ENCODE measurements at places on chromosomes 12 and 14.

DNA sequence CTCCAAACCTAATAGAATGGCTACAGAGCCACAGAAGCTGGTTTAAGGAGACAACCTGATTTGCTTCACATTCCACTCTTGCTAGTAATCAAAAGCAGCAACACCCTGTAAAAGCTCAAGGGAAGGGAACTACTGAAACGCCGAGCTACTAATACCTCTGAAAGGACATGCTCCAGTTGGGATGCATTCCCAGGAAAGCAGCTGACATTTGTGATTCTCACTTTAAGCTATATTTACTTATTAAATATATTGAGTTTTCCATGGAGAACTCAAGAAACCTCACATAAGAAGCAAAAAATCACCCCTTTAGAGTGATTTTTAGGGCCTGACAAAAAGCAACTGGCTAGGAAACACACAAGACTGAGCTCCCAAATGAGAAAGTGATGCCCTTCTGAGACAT, 1073.0 kb upstream of the FLRT2 start:
- DNase-seq = no peak

DNA sequence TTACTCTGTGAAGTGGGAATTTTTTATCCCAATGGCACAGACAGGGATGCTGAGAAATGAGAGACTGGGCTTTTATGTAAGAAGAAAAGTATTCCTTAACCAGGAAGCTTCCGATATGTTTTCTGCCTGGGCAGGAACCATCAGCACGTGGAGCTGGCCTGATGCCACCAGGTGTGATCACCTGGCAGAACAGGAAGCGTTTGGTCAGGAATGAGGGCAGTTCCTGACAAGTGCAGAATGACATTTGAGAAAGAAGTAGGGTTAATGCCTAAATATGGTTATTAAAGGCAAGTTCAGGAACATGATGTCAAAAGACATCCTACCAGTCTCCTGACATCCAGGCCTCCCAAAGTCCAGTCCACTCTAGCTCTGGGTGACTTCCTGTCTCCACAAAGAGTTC, 210.3 kb downstream of the NUAK1 start:
- DNase-seq = no peak

DNA sequence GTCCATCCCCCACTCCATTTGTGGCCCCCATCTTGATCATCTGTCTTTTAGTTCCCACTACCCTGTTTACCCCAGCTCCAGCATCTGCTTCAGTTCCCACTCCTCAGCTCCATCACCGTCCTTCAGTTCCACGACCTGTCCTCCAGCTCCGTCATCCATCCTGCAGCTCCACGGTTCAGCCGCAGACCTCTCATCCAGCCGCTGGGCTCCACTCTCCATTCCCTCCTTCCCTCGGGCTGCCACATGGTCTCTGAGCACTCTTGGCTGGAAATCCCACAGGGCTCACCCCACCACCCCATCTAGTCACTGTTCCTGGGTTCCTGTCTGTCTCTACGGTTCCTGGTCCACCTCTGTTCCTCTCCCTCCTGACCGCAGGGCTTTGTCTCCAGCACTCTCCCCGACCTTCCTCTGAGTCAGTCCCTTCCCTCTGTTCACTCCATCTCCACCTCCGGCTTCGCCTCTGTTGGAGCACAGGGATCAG, 3.3 kb upstream of the P3H3 start:
- DNase-seq = no peak

- DNase-seq = no peak
These were observed 95.3 kb upstream of the MED13L start for GRCh38 chr12:116372815-116373214.

DNA sequence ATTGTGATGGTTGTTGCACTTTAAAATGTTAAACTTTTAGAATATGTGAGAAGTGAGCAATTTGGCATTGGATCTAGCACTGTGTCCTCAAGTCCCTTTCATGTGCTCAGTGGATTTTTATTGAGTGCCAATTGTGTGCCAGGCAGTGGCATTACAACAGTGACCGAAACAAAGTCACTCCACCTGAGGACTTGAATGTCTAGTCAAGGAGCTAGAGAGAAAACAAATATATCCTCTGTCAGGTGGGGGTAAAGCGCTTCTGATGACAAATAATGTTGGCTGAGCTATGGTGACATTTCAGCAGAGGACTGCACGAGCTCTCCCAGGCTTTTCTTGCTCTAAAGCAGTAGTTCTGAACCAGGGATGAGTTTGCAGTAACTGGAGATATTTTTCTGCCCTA, 240.4 kb downstream of the RGS6 start:
- no peak for DNase-seq

DNA sequence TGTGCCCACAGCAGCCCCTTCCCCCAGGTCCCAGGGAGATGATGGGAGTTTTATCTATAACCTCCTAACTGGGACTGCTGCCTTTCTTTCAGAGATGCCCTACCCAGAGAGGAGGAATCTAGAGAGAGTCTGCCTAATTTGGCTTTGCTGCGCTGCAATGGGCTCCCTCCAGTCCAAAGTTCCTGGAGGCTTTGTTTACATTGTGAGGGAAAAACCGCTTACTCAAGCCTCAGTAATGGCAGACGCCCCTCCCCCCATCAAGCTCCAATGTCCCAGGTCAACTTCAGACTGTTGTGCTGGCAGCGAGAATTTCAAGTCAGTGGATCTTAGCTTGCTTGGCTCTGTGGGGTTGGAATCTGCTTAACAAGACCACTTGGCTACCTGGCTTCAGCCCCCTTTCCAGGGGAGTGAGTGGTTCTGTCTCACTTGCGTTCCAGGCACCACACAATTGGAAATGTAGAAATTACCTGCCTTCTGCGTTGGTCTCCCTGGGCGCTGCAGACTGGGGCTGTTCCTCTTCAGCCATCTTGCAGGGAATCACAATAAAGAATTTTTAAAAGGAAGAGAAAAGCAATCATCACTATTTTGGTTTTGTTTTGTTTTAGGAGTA, 262.5 kb downstream of the FOXG1 start:
- no peak for DNase-seq

DNA sequence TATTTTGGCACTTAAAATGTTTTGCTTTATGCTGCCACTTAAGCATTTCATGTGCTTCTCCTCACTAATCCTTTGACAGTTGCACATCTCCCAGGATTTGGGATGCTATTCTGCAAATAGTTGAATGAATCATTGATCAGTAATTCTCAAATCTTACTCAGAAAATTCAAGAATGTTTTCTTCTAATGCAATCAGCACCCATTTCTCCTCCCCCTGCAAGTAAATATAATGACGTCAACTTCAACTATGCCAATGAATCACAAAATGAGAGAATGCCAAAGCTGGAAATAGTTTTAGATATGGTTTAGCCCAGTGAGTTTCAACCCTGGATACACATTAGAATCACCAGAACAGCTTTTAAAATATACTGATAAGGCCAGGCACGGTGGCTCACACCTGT, 2.1 kb upstream of the BLOC1S1 start:
- DNase-seq = no peak

DNA sequence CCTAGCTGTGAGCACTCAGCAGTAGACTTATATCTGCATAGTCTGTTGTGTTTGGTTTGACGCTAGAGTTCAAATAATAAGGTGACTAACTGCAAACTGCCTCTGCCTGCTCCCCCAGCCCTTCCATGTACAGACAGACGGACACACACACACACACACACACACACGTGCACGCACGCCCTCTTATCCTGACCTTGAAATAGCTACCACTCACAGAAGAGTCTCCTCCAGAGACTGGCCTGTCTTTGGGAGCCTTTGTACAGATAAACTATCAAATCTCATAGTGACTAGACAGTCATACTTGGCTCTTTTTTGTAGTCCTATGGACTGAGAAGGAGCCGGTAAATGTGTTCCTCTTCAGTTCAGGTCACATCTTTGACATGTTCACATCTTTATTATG, 158.4 kb downstream of the FBXL14 start:
- DNase-seq = no peak

DNA sequence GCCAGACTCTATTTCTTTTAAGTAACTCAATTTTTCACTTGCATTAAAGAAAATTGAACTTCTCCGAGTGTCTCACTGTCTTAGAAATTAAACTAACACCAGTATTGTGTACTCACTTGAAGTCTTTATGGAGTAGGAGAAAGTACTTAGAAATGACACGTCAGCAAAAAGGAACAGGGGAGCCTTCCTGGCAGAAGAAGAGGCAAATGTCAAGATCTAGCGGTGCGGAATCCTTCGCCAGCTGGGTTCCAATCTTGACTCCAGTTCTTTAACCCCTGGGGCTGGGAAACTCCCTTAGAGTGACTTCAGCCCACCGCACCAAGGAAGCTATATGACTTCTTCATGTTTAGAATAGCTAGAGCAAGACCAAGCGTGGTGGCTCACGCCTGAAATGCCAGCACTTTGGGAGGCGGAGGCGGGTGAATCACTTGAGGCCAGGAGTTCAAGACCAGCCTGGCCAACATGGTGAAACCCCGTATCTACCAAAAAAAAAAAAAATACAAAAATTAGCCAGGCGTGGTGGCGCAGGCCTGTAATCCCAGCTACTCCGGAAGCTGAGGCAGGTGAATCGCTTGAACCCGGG, 34.4 kb downstream of the WBP11 start:
- DNase-seq = no peak

GRCh38 chr12:122987086-122987951, 6.8 kb downstream of the ARL6IP4 start:
- DNase-seq = no peak

- DNase-seq = no peak
These were observed 34.1 kb upstream of the ERGIC2 start for GRCh38 chr12:29415111-29415510.

DNA sequence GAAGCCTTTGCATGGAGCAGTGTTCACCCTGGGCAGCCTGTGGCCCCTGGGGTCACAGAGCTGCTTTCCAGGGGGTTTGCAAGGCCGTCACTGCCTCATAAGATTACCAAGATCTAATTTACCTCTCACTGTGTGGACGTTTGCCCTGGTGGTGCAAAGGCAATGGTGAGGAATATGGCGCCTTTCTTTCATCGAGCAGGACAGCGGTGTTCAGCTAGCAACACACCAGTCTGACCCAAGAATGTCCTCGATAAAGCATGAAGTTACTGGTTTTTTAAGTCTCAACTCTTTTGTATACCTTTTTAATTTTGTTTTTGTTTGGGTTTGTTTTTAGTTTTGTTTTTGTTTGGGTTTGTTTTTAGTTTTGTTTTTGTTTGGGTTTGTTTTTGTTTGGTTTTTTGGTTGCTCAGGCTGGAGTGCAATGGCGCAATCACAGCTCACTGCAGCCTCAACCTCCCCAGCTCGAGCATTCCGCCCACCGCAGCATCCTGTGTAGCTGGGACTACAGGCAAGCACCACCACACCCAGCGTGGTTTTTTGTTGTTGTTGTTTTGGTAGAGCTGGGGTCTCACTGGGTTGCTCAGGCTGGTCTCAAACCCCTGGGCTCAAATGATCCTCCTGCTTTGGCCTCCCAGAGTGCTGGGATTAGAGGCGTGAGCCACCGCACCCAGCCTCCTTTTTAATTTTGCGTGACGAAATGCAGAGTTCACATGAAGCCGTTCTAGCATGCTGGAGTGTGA, 57.9 kb downstream of the PPP2R5C start:
- no peak for DNase-seq

- DNase-seq = no peak
These were observed 12.7 kb downstream of the HIP1R start for GRCh38 chr12:122847921-122848421.

DNA sequence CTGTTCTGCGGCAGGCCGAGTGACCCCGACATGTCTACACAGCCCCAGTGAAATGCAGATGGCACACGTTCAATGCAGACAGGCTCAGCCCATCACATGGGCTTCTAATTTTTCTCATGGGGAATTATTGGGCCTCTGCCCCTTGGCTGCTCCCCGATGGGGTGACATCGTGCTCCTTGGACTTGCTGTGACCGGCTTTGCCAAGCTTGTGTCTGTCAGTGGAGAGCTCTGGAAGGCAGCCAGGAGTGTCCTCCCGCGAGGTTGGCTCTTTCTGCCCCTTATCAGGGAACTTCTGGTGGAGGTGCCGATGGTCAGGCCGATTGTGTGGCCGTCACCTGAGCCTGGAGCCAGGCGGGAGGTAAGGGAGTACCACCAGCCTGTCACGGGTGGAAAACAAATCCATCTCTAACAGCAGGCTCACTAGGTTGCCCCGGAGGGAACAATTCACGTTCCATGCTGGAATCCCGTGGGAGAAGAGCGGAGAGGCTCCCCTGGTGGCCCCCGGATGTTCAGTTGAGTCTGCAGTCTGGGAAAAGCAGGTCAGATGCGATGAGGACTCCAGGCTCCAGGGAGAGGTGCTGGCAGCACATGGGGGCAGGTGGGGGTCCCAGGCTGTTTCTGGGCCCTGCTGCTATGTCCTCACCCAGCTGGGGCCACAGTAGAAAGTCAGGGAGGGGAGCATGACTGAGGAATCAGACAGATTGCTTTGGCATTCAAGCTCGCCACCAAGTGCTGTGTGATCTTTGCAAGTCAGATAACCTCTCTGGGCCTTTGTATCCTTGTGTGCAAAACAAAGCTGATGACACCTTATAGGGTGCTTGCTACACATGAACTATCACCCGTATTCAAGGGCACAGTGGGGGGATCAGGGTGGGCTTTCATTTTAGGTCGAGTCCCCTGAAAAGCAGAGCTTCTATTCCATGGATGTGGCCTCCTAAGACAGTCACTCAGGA, 43.2 kb upstream of the EML1 start:
- DNase-seq = no peak

- no peak for DNase-seq
These were observed 15.6 kb upstream of the TXNRD1 start for GRCh38 chr12:104199964-104200363.

GRCh38 chr14:104158827-104159798, 20.7 kb downstream of the KIF26A start:
- DNase-seq = no peak

DNA sequence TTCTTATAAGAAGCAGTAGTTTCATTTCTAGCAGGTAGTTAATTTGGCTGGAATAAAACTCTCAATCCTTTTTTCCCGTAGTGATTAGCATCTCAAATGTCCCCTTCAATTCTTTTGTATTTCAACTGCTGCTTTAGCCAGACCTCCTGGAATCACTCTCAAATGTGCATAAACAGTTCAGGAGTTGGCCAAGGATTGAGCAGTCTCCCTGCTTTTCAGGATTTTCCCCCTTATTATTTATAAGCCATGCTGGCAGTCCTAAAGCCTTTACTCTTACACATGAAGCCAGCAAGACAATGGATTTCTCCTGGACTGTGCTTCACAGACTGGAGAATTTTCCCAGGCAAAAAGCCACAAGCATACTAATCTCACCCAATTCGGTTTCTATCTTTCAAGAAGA, 950.1 kb downstream of the VRK1 start:
- DNase-seq = no peak

- DNase-seq = no peak
These were observed 155.7 kb upstream of the LRIG3 start for GRCh38 chr12:59075968-59076490.

GRCh38 chr12:94644141-94644979, 6.0 kb downstream of the TMCC3 start:
- DNase-seq = no peak

DNA sequence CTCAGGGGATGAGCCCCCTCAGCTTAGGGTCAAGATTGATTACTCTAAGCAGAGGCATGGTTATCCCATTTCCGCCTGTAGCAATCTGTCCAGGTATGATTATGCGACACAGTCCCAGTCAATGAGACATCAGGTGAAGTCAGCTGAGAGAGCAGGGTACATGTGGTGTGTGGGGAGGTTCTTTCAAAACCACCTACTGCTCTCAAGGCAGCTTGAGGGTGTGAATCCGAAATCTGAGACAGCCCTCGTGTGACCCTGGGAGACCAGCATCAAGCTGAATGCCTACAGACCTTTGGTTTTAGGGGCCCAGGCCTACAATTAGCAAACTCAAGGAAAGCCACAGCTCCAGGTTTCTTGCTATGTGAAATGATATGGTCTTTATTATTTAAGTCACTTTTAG, 275.7 kb downstream of the ITPR2 start:
- DNase-seq = no peak

Data from NCI-H774 (cell line).